ENCODE measurements at places on chromosomes 6 and 20.

- DNase-seq: no peak
Measured at GRCh38 chr6:3706547-3706946, 45.0 kb downstream of the PXDC1 start.

DNA sequence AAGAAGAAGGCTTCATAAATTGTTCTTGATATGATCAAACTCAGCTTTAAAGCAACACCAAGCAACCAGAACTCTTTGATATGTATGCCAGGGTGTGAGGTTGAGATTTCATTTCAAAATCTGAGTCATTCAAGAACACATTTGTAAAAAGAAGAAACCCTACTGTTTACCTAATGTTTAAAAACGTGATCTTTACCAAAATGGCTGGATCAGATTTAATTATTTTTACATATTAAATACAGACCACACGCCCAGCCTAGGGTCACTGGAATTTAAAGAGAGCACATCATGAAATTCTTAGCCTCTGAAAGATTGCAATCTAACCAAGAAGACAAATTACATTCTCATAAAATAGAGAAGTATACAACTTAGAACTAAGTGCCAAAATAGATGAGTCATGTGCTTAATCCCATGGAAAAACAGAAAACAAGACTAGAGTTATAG is 206.8 kb upstream of the SMLR1 start:
- no peak for DNase-seq

- DNase-seq: no peak
Measured at GRCh38 chr20:61874421-61875068, 191.1 kb downstream of the TAF4 start.

- no peak for DNase-seq
Measured at GRCh38 chr6:6771964-6772363, 183.4 kb downstream of the LY86 start.

DNA sequence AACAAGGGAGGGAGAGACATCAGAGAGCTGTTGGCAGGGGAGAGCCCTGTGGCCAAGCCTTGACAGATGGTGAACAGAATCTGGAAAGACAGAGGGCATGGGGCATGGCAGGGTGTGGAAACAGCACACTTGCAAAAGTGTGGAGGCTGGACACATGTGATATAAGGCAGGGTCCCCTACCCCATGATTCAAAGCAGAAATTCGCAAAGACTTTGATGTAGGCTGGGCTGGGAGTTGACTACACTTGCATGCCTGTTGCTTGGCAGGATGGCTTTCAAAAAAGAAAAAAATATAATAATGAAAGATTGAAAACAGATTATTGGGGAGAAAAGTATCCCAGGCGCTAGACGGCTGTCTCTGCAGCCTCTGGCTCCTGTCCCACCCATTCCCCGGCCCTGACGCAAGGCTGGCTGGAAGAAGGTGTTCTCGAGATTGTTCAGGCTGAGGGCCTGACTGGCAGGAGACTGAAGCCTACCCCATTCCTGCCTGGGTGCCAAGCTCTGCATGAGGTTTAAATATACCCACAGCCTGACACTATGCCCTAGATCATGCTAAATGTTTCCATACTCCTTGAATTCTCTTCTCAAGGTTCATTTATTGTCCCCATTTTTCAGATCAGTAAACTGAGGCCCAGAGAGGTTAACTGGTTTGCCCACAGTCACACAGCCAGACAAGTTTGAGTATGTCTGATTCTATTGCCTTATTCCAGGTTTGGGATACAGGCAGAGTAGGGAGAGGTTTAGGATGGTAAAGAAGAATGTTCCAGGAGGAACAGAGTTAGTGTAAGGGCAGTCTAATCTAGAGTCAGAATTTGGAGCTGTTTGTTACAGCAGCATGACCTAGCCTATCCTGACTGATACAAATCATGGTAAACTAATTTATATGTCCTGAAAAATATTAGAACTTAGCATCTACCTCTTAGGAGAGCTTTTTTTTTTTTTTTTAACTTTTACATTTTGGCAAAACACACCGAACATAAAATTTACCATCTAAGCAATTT is 23.4 kb upstream of the CCN5 start:
- no peak for DNase-seq

GRCh38 chr6:11609324-11610071 is 71.9 kb downstream of the TMEM170B start:
- DNase-seq: no peak

- no peak for DNase-seq
Measured at GRCh38 chr6:105593056-105593690, 190.3 kb upstream of the PREP start.

Measured in stimulated activated CD8-positive, alpha-beta memory T cell treated with anti-CD3 and anti-CD28 coated beads, Interleukin-4, amount 100 ng/mL, for 24 hours (primary cell).